ENCODE measurements at places on chromosomes 3 and 15. TPM values are rescaled to one million over a fixed set of nuclear protein-coding genes. Genes with fewer than 3 reads are reported as not detected.

DNA sequence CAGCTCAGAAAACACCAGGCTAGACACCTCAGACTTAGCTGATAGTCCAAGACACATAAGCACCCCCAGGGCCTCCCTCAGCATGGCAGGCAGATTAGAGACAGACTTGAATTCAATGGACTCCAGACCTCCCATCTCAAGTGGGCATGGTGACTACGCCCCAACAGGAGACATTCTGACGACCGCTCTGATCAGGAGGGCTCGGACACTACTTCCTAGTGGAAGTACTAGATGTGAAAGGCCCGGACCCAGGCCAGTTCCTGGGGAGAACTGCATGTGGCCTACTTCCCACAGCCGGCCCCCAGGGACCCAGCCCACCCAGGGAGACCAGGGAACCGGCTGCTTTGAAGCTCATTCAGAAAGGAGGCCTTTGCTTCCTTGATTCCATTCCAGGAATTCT, 16.9 kb downstream of the POC1A start:
- no peaks in the 10 kb centered on the region for H3K4me1 ChIP-seq
- H3K27me3 ChIP-seq = no peaks in the 10 kb centered on the region
- H3K27ac ChIP-seq = no peak overlapping the region
- no peak for DNase-seq
- no peak overlapping the region for H3K4me3 ChIP-seq

GRCh38 chr3:126129398-126129891, 45.5 kb upstream of the SLC41A3 start:
- H3K36me3 ChIP-seq = no peaks in the 10 kb centered on the region
- no peak overlapping the region for H3K4me3 ChIP-seq
- no peaks in the 10 kb centered on the region for H3K27me3 ChIP-seq
- no peak overlapping the region for H3K27ac ChIP-seq
- H3K4me1 ChIP-seq = no peaks in the 10 kb centered on the region
- DNase-seq = no peak

DNA sequence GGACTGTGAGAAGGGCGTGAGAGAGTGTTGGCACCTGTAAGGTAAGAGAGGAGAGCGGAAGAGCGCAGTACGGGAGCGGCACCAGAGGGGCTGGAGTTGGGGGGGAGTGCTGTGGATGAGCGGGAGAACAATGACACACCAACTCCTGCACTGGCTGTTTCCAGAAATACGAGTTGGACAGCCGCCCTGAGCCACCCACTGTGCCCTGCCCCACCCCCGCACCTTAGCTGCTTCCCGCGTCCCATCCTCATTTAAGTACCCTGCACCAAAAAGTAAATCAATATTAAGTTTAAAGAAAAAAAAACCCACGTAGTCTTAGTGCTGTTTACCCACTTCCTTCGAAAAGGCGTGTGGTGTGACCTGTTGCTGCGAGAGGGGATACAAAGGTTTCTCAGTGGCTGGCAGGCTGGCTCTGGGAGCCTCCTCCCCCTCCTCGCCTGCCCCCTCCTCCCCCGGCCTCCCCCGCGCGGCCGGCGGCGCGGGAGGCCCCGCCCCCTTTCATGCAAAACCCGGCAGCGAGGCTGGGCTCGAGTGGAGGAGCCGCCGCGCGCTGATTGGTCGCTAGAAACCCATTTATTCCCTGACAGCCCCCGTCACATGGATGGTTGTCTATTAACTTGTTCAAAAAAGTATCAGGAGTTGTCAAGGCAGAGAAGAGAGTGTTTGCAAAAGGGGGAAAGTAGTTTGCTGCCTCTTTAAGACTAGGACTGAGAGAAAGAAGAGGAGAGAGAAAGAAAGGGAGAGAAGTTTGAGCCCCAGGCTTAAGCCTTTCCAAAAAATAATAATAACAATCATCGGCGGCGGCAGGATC, at the start of gene SOX2:
Gene SOX2 (plus strand): TSS at position 601 of the 811 bp plus-strand sequence. CDS start 436 bp downstream, outside the sequence.
- H3K4me3 ChIP-seq = no peak within 1 kb of the TSS
- H3K27ac ChIP-seq = no peak within 1 kb of the TSS
- peaks cover 6% of the 10 kb centered on the region for H3K4me1 ChIP-seq
- H3K27me3 ChIP-seq = peaks cover 65% of the 10 kb centered on the region
- H3K36me3 ChIP-seq = no peaks in the 10 kb centered on the region

- H3K4me1 ChIP-seq = peaks cover 27% of the 10 kb centered on the region
- DNase-seq = peak; percentile 3
- no peak overlapping the region for H3K27ac ChIP-seq
- H3K27me3 ChIP-seq = peaks cover 21% of the 10 kb centered on the region
- H3K36me3 ChIP-seq = no peaks in the 10 kb centered on the region
Measured at GRCh38 chr3:127487196-127487595, 103.3 kb downstream of the TPRA1 start.

EFCAB12 gene
- 0.48 TPM for total RNA-seq

FAM131A gene
- total RNA-seq = 13.9 TPM

CLRN1 gene
- not detected for total RNA-seq

Data from activated T-helper 2 cell treated with anti-CD3 and anti-CD28 coated beads, Interferon-gamma antibody, Interleukin-2, Interleukin-4, amounts not matched to agents 10 μg/mL and 5 μg/mL and 100 μg/mL, durations not matched to agents 14 hours and 24 hours and 36 hours (primary cell).